Activated T-helper 17 cell treated with anti-CD3 and anti-CD28 coated beads, Interleukin-2, amount 50 U/mL, for 72 hours (primary cell): ENCODE measurements at places on chromosomes 13 and 19. TPM values are rescaled to one million over a fixed set of nuclear protein-coding genes. Genes with fewer than 3 reads are reported as not detected.

The ZNF433 gene
- 0.85 TPM for total RNA-seq

The ADGRE3 gene
- total RNA-seq, result not detected

The FUT1 gene
- 0.40 TPM for total RNA-seq

The SELENOV gene
- not detected for total RNA-seq

The CBY2 gene
- not detected for total RNA-seq

The IGFL1 gene
- not detected for total RNA-seq

The CLASRP gene
- 87.5 TPM for total RNA-seq

The NLRP11 gene
- total RNA-seq, result 0.11 TPM

The SERPINE3 gene
- not detected for total RNA-seq

The NOTCH3 gene
- 0.06 TPM for total RNA-seq

The MAST1 gene
- 2.4 TPM for total RNA-seq
